ENCODE measurements at places on chromosomes 11 and 22. TPM values are rescaled to one million over a fixed set of nuclear protein-coding genes. Genes with fewer than 3 reads are reported as not detected.

- H3K36me3 ChIP-seq = no peaks in the 10 kb centered on the region
- H3K27me3 ChIP-seq = no peaks in the 10 kb centered on the region
- no peaks in the 10 kb centered on the region for H3K4me1 ChIP-seq
These were observed 57.6 kb downstream of the TSPAN18 start for GRCh38 chr11:44784436-44784760.

DNA sequence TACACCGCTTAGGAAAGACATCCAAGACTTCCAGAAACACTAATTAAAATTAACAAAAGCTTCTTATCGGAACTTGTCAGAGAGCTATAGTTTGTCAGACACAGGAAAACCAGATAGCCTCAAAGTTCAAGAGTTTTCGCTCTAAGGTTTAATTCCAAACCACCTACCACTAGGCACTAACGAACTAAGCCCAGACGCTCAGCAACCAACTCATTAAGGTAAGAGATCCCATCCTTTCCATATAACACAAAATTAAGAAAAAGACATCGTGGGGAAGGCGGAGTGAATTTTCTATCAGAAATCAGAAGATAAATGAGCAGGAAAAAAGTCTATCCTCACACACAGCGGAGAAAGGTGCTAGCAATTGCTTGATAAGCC lies 382 bp downstream of the IMMP1L start:
- peak overlapping the region; percentile 76 for H3K4me3 ChIP-seq
- H3K36me3 ChIP-seq = no peaks in the 10 kb centered on the region
- no peak for DNase-seq

DNA sequence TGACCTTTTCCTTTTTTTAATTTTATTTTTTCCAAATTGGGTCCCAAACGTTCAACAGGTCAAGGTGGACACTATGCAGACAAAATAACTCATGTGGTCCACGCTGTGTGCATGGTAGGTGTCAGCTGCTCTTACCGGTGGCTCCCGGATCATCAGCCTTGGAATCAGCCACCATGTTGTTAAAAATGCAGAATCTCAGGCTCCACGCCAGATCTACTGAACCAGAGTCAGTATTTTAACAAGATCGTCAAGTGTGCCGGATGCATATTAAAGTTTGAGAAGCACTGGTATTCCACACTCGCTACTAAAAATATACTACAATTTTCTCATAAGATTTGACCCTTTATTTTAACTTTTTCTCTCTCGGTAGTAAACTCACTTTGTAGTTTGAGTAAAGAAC lies 553 bp upstream of the LDLRAD3 start:
- H3K27ac ChIP-seq = no peak overlapping the region
- no peak for DNase-seq
- no peaks in the 10 kb centered on the region for H3K36me3 ChIP-seq

DNA sequence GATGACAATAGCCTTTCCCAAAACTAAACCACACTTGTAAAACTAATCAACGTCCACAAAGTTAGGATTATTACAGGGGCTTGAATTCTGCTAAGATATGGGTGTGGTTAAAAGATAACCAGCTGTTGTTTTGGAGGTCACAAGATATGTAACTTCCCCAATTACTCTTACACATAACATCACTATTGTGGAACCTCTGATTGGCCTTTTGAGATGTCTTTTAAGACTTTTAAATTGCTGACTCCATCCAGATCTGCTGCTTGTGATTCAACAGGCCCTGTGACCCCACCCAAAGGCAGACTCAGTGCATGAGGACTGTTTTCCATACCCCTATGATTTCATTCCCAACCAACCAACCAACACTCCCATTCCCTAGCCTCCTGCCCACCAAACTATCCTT lies 893.9 kb downstream of the OPCML start:
- DNase-seq = no peak
- no peaks in the 10 kb centered on the region for H3K4me1 ChIP-seq
- no peak overlapping the region for H3K4me3 ChIP-seq
- H3K36me3 ChIP-seq = no peaks in the 10 kb centered on the region
- H3K27me3 ChIP-seq = no peaks in the 10 kb centered on the region

GRCh38 chr11:72863916-72864315 lies 49.7 kb downstream of the ATG16L2 start:
- H3K4me3 ChIP-seq = no peak overlapping the region
- H3K36me3 ChIP-seq = peaks cover 20% of the 10 kb centered on the region
- no peaks in the 10 kb centered on the region for H3K27me3 ChIP-seq

- no peaks in the 10 kb centered on the region for H3K36me3 ChIP-seq
- peaks cover 4% of the 10 kb centered on the region for H3K4me1 ChIP-seq
- no peak for DNase-seq
These were observed 30.2 kb downstream of the C11orf91 start for GRCh38 chr11:33670250-33671011.

GRCh38 chr22:34490886-34491285 lies 570.6 kb upstream of the LARGE1 start:
- H3K36me3 ChIP-seq = no peaks in the 10 kb centered on the region
- no peaks in the 10 kb centered on the region for H3K27me3 ChIP-seq
- H3K4me3 ChIP-seq = no peak overlapping the region

The RHOD gene
- 2.6 TPM for total RNA-seq

The MPZL3 gene
- 6.4 TPM for total RNA-seq

The OR2D2 gene
- total RNA-seq = not detected

The OR6A2 gene
- not detected for total RNA-seq

The RPS19BP1 gene
- total RNA-seq = 85.7 TPM
